ENCODE measurements at places on chromosomes 1 and 21. TPM values are rescaled to one million over a fixed set of nuclear protein-coding genes. Genes with fewer than 3 reads are reported as not detected.

DNA sequence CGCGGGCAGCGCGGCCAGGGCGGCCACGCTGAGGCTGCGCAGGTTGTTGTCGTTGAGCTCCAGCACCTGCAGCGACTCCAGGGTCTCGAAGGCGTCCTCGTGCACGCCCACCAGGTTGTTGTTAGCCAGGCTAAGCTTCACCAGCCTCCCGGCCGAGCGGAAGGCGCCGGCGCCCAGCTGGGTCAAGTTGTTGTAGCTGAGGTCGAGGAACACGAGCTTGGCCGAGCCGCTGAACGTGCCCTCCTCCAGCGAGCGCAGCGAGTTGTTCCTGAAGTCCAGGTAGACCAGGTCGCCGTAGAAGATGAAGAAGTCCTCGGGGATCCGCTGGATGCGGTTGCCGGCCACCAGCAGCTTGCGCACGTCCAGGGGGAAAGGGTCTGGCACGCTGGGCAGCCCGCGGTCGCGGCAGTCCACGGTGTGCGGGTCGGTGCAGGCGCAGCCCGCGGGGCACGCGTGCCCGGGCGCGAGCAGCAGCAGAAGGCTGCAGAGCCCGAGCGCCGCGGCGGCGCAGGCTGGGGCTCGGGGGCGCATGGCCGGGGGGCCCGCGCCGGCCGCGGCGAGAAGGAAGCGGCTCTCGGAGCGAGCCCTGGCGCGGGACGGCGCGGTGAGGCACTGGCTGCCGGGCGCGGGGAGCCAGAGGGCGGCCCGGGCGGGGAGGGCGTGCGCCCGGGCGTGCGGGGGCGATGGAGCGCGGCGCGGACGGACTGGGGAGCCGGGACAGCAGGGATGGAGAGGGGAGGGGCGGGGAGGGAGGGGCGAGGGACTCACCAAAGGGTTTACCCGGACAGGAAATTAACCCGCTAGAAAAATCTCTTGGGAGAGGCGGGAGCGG lies 524 bp downstream of the LRRC38 start:
- DNase-seq: no peak

The NMNAT2 gene
- not detected for total RNA-seq

The APP gene
- 60.1 TPM for total RNA-seq

DNA sequence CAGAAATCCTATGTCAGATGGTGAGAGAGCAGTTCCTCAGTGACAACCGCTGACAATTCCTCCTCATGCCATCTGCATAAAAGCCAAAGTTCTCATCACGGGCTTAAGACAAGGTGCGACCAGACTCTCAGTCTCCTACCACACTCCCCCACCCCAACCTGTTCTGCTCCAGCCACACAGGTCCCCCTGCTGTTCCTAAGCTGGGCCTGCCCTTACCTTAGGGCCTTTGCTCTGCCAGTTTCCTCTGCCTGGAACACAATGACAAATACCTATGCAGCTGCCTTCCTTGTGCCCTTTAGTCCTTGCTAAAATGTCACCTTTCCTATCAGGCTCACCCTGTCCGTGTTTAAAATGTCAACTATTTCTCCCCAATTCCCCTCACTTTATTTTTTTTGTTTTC lies 382.2 kb downstream of the NTNG1 start:
- no peak for DNase-seq

The OR2T11 gene
- not detected for total RNA-seq

DNA sequence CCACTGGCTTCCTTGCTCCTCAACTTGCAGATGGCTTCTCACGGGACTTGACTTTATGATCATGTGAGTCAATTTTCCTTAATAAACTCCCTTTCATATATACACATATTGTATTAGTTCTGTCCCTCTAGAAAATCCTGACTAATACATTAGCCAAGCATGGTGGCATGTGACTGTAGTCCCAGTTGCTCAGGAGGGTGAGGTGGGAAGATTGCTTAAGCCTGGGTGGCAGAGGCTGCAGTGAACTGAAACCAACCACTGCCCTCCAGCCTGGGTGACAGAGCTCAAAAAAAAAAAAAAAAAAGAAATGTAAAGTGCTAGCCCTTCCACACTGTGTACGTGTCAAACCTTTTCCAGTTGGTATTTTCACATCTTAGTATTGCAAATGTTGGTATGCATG lies 857.0 kb downstream of the LTN1 start:
- DNase-seq: no peak

All from activated T-cell treated with anti-CD3 and anti-CD28 coated beads, Interleukin-2, amount 50 U/mL, for 4 hours (primary cell).